ENCODE measurements at places on chromosomes 13 and 19.

- H3K4me3 ChIP-seq = peak overlapping the region; percentile 91
- DNase-seq = no peak
- no peaks in the 10 kb centered on the region for H3K27me3 ChIP-seq
Observed at GRCh38 chr13:46797501-46798237, 708 bp upstream of the ESD start.

DNA sequence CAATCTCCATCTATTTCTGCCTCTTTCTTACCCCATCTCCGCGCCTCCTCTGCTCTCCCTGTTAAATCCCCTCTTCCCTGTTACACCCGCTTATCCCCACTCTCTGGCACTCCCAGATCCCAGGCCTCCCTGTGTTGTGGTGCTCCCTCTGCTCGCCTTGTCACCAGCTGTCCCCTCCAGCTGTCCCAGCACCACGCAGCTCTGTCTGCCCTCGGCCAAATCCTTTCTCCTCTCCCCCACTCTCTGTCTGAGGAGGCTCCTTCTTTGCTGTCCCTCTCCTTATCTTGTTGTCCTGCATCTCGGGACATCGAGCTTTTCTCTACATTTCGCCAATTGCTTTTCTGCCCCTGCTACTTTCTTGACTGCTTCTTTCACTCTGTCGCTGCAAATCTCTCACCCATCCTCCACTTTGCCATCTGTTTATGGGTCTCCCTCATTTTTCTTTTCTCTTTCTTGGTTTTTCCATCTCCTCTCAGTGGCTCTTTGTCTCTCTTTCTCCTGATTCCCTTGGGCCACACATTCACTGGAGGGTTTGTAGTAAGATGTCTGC is 941 bp downstream of the ZNF160 start:
- H3K4me1 ChIP-seq = peaks cover 47% of the 10 kb centered on the region
- peaks cover 37% of the 10 kb centered on the region for H3K36me3 ChIP-seq
- DNase-seq = no peak
- no peaks in the 10 kb centered on the region for H3K27me3 ChIP-seq
- H3K27ac ChIP-seq = peak overlapping the region; percentile 95

DNA sequence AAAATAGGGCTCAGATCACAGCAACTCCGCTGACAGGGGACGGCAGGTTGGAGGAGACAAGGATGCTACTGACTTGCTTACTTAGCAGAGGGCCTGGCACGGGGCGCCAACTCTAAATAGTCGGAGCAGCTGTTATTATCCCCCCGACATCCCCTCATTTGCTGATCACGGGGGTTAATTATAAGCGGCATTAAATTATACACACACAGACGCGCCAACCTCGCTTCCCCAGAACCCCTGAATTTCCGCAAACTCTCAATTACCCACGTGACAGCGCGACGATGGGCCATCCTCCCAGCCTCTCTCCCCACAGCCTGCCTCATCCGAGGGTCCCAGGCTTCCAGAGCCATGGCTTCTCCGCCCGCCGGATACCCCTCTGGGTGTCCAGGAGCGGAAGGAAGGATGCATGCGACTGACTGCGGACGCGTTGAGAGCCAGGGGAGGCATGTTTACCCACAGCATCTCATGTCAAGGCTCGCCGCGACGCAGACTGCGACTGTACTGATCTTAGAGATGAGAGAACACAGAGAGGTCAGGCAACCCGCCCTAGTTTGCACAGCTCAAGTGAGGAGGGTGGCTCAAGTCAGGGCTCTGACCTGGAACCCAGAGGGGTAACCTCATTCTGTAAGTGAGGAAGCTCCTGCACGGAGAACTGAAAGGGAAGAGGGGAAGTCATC is 5.7 kb downstream of the PTPRS start:
- H3K27me3 ChIP-seq = peaks cover 47% of the 10 kb centered on the region
- H3K4me3 ChIP-seq = no peak overlapping the region
- H3K27ac ChIP-seq = no peak overlapping the region
- no peaks in the 10 kb centered on the region for H3K36me3 ChIP-seq
- peaks cover 17% of the 10 kb centered on the region for H3K4me1 ChIP-seq

DNA sequence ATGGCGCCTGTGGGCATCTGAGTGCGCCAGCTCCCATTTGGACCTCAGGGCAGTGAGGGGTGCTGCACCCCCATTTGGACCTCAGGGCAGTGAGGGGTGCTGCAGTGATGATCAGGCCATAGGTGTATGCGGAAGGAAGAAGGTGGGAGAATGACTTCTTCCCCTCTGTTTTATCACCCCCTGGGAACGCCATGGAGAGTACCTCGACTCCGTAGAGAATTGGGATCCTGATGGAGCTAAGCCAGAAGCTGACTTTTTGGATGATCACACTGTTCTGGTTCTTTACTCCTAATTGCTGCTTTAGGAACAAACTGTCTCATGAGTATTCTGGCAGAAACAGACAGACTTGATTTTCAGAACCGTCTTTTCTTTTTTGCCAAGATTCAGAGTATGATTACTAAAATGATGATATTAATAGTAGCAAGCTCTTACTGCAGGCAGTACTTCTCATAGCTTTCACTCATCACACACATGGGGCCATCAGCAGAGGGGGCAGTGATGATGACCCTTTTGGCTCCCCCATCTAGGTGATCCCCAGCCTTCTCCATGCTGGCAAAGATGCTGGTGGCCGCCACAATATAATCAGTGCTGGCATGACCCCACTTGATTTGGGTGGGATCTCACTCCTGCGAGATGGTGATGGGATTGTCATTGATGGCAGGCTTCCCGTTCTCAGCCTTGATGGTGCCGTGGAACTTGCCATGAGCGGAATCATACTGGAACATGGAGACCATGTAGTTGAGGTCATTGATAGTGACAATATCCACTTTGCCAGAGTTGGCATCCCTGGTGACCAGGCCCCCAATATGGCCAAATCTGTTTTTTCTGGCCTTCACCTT is 10.3 kb upstream of the UBAC2 start:
- no peak overlapping the region for H3K27ac ChIP-seq
- no peak for DNase-seq
- H3K4me3 ChIP-seq = no peak overlapping the region
- H3K36me3 ChIP-seq = no peaks in the 10 kb centered on the region
- no peaks in the 10 kb centered on the region for H3K27me3 ChIP-seq

DNA sequence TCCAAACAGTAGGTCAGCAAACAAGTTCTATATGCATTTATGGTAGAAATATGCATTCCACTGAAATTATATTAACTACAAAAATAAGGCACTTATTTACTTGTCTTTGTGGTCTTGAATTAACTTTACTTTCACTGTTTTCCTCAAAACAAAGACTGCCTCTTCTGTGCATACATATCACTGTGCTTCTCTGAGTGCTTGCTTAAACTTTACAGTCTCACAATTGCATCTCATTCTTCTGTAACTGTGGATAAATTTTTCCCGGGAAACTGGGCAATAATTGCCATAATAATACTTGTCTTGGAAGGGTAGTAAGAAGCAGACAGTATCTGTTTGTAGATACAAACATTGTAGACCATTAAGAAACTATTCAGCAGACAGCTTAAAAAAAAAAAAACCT is 38.4 kb downstream of the EFNB2 start:
- no peak overlapping the region for H3K27ac ChIP-seq
- peaks cover 3% of the 10 kb centered on the region for H3K36me3 ChIP-seq
- DNase-seq = no peak
- H3K4me3 ChIP-seq = no peak overlapping the region

GRCh38 chr13:109400624-109401257 is 385.6 kb downstream of the IRS2 start:
- H3K4me1 ChIP-seq = no peaks in the 10 kb centered on the region
- no peak overlapping the region for H3K27ac ChIP-seq
- H3K4me3 ChIP-seq = no peak overlapping the region

DNA sequence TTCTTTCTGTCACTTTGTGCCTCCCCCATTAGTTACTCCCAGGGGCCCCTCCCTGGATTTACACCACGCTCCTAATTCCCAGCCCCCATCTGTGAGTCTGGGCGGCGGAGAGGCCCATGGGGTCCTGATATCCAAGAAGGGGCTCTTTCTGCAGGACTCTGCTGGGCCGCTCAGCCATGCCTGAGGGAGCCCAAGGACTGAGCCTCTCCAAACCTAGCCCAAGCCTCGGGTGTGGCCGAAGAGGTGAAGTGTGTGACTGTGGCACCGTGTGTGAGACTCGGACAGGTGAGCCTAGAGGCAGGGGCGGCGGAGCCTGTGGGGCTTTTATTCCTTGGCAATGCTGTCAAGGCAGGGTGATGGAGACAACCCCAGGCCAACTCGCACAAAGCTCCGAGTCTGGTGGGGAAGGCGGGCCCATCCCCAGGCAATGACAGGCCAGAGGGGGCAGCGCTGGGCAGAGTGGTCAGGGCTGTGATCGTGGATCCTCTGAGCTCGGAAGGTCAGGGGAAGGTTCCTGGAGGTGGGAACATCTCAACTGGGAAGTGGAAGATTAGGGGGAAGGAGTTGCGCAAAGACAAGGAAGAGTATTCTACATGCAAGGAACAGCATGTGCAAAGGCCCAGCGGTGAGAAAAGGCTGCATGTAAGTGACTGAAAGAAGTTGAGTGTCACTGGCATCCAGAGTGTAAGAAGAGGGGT is 1.6 kb downstream of the PLEKHG2 start:
- peaks cover 50% of the 10 kb centered on the region for H3K4me1 ChIP-seq
- H3K27ac ChIP-seq = peak overlapping the region; percentile 89
- no peaks in the 10 kb centered on the region for H3K36me3 ChIP-seq
- DNase-seq = no peak
- peak overlapping the region; percentile 85 for H3K4me3 ChIP-seq
- H3K27me3 ChIP-seq = no peaks in the 10 kb centered on the region

- H3K36me3 ChIP-seq = no peaks in the 10 kb centered on the region
- H3K4me1 ChIP-seq = no peaks in the 10 kb centered on the region
- no peak within 1 kb of the TSS for H3K27ac ChIP-seq
- H3K4me3 ChIP-seq = no peak within 1 kb of the TSS
- DNase-seq = no peak
Observed at GRCh38 chr19:33621811-33622504, at the start of gene CHST8. TSS of gene CHST8 (plus strand) at chr19:33621953. CDS start at chr19:33689262, 67,309 bp downstream.

DNA sequence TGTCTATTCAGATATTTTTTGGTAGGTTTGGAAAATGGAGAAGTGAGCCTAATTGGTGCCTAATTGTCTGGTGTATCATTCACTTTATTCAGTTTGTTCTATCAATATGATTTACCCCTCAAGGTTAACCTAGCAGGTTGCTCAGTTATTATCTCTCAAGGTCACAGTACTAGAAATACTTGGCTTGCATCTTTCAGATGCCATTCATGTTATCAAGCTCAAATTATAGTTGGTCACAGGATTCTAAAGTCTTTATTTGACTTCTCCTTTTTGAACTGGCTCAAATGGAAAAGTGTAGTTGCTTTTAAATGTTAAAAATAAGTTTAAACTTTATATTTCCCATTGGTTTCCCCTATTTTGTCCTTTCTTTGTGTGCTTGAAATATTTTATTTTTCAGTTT is 2.6 kb downstream of the KCNRG start:
- H3K27me3 ChIP-seq = no peaks in the 10 kb centered on the region
- peaks cover 24% of the 10 kb centered on the region for H3K4me1 ChIP-seq
- no peak overlapping the region for H3K4me3 ChIP-seq

DNA sequence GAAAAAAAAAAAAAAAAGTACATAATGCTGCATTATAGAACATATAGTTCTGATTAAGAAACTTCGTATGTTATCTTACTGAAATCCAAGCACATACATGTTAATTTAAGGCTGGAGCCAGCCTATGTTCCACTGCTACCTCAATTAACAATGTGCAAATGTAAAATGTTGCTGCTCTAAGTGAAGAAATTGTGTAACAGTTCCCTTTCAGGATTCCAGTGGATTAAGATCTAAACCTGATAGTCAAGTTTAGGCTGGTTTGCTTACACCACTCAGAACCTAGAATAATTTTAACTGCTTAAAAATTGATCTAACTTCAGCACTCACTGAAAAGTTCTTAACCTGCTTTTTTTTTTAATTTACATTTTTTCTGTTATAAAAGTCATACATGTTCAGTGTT is 4.2 kb downstream of the VPS36 start:
- H3K4me3 ChIP-seq = no peak overlapping the region
- no peaks in the 10 kb centered on the region for H3K27me3 ChIP-seq
- no peak overlapping the region for H3K27ac ChIP-seq
- peaks cover 39% of the 10 kb centered on the region for H3K4me1 ChIP-seq

- peaks cover 42% of the 10 kb centered on the region for H3K4me1 ChIP-seq
- peak within 1 kb of the TSS; percentile 96 for H3K27ac ChIP-seq
- peak within 1 kb of the TSS; percentile 96 for H3K4me3 ChIP-seq
- H3K36me3 ChIP-seq = peaks cover 20% of the 10 kb centered on the region
Observed at GRCh38 chr19:53192771-53193534, at the start of gene ZNF665. TSS of gene ZNF665 (minus strand) at chr19:53193358. CDS start at chr19:53182898, 10,460 bp downstream.

GRCh38 chr19:1861599-1862031 is 1.8 kb downstream of the KLF16 start:
- DNase-seq = no peak
- peak overlapping the region; percentile 94 for H3K4me3 ChIP-seq
- H3K27ac ChIP-seq = peak overlapping the region; percentile 85
- no peaks in the 10 kb centered on the region for H3K27me3 ChIP-seq

- H3K27me3 ChIP-seq = no peaks in the 10 kb centered on the region
- DNase-seq = no peak
- no peaks in the 10 kb centered on the region for H3K36me3 ChIP-seq
Observed at GRCh38 chr19:2546128-2547032, 70.5 kb downstream of the GADD45B start.

DNA sequence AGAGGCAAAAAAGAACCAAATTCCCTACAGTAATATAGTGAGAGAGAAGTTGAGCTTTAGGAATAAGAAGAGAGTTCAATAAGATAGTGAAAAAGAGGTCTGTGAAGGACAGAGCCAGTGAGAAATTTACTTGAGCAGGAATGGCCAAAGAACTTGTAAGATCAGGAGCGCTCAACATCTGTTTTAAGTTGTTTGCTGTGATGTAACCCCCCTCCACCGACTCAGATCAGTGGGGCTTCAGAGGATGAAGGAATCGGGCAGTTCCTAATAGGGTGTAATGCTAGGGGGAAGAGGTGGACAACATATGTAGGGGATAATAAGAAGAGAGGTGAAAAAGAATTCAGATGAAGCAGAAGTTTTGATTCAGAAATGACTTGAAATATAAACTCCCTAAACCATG is 85.3 kb upstream of the FNDC3A start:
- no peaks in the 10 kb centered on the region for H3K4me1 ChIP-seq
- no peak overlapping the region for H3K27ac ChIP-seq
- no peaks in the 10 kb centered on the region for H3K27me3 ChIP-seq
- H3K4me3 ChIP-seq = no peak overlapping the region
- no peaks in the 10 kb centered on the region for H3K36me3 ChIP-seq

DNA sequence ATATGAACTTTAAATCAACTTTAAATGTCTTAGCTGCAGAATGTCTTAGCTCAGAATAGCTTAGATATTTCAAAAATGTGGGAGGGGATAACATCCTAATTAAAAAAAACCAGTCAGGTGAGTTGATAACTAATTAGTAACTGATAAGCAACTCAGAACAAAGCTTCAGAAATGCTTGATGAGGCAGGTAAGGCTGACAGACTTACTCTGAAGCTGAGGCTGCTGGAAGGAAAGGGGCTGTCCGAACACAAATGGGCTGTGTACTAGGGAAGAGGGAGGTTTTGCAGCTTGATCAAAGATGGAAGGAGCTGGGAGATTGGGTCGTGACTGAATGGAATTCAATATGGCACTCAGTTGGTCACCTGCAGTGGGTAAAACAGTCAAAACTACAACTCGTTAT is 91.2 kb upstream of the FBXL3 start:
- peaks cover 16% of the 10 kb centered on the region for H3K36me3 ChIP-seq
- H3K27ac ChIP-seq = no peak overlapping the region
- no peak for DNase-seq
- no peaks in the 10 kb centered on the region for H3K4me1 ChIP-seq
